ENCODE measurements at places on chromosomes 6 and 20.

DNA sequence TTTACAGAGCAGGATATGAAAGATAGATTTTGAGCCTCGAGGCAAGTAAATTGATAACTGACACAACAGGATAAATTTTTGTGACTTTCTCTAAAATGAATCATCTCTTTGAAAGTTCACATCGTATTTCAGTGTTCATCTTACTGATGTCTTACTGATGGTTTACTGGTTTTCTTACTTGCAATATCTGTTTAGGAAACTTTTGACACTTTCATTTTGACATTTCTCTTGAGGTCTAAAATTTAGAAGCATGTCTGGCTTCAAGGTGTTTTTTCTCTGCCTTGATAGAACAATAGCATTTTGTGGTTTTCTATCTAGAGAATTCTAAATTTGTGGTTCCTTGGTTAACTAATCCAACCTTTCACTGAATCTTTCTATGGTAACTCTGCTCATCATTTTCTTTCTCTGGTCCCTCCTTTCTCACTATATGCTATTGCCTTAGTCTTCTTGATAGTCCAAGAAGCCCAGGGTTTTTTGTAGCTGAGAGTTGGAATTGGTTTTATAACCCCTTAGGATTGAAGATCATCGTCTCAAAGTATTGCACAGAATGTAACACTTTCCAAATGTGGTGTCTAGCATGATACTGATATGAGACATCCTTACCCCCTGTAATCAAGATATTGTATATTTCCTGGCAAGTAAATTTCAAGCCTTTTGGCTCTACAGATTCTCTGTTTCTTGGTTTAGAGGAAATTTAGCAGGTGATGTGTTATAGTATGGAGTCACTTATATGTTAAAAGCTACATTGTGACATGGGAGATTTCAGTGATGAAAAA, 98.7 kb downstream of the RNF144B start:
- no peak for DNase-seq

GRCh38 chr6:156885562-156885961, 108.4 kb downstream of the ARID1B start:
- DNase-seq, result no peak

DNA sequence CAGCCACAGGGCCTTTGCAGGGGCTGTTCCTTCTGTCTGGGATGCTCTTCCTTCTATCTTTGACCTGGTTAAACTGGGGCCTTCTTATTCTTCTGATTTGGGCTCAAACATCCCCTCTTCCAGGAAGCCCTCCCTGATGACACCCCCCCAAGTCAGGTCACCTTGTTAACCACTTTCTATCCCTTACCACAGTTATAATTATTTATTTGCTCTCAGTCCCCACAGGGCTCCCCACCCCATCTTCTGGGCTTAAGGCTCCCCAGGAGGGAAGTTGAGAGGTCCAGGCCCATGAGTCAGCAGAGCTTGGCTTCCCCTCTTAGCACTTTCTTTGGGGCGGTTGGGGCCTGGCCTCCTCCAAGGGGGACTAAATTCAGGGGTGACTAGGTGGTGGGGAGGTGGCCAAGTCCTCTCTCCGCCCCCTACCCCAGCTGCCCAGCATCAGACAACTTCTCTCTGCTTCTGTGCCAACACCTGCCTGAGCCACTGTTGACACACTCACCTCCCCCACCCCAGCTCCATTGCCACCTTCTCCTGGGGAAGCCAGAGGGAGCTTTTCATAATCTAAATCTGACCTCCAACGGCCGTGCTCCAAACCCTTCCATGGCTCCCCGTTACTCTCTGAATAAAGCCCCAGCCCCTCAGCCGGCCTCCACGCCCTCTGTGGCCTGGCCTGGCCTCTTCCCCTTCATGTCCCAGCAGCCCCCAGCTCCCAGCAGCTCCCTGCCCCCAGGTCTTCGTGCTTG, 70.0 kb downstream of the CEBPB start:
- DNase-seq, result no peak

- no peak for DNase-seq
Observed at GRCh38 chr6:140346428-140346827, 972.0 kb upstream of the CITED2 start.

GRCh38 chr20:46142124-46142523, 24.0 kb downstream of the CD40 start:
- no peak for DNase-seq

DNA sequence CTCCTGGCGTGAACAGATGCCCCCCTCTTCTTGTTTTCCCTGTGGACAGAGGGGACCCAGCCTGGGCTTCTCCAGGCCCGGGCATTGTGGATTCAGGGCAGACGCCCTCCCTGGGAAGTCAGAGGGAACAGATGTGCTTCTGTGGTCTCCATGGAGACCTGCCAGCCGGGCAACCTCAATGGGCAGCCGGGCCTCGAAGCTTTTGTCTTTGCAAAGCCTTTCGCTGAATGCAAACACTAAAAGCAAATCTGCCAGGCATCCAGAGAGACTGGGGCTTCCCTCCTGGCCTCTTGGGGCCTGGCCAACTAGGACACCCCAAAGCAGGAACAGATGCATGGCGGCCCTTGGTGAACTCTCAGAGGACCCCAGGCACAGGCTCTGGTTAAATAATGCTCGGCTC, 370.0 kb upstream of the SULF2 start:
- DNase-seq, result no peak

DNA sequence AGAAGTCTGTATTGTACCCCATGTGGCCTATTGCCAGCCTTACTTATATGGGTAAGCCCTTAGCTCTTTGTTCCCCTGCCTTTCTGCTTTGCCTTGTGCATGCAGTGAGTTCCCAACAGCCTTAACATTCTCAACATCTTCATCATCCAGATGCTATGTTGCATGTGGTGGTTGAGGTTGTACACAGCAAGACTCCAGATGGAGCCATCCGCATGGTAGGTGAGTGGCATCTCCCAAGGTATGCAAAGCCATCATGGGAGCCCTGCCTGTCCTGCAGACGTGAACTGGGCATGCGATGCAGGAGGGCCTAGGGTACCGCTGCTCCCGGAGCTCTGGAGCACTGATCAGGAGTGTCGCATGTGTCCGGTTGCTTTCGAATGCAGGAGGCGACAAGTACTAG, 16.1 kb downstream of the CEP43 start:
- no peak for DNase-seq

DNA sequence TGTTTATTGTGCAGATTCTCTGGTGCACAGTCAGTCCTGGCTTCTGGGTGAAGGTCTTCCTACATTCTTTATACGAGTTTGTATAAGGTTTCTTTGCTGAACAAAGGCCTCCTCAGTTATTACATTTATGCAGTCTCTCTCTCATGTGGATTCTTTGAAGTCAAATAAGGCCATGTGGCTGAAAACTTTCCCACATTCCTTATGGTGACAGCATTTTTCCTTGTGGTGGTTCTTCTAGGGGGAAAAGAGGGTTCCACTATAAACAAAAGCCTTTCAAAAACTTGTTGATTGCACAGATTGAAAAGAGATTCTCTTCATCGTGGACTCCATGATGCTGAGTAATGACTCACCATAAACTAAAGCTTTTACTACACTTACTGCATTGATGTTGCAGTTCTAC, 19.2 kb downstream of the ZSCAN12 start:
- DNase-seq, result no peak
